ENCODE measurements at places on chromosomes 7 and 10. TPM values are rescaled to one million over a fixed set of nuclear protein-coding genes. Genes with fewer than 3 reads are reported as not detected.

SPACDR gene
- 0.43 TPM for total RNA-seq

HOXA4 gene
- 0.57 TPM for total RNA-seq

C10orf95 gene
- 0.37 TPM for total RNA-seq

FAM237B gene
- not detected for total RNA-seq

LRRC4 gene
- not detected for total RNA-seq

NPFFR1 gene
- not detected for total RNA-seq

ZNF746 gene
- total RNA-seq: 22.7 TPM

HABP2 gene
- total RNA-seq: not detected

TAX1BP1 gene
- 130 TPM for total RNA-seq

TIMM23 gene
- total RNA-seq: 73.2 TPM

CYTH3 gene
- 10.0 TPM for total RNA-seq

ELMO1 gene
- 7.3 TPM for total RNA-seq

ITGA8 gene
- total RNA-seq: not detected

SPDYE6 gene
- total RNA-seq: not detected

TMEM178B gene
- 10.9 TPM for total RNA-seq

TSPAN33 gene
- 7.6 TPM for total RNA-seq

Data from NCI-H460 (cell line).